ENCODE measurements at places on chromosomes 6 and 20.

GRCh38 chr6:138797806-138798446 is 2.0 kb downstream of the ECT2L start:
- DNase-seq: no peak

GRCh38 chr20:34473262-34473883 is 42.8 kb upstream of the DYNLRB1 start:
- DNase-seq: peak; percentile 53

GRCh38 chr6:30565772-30566171 is 5.5 kb upstream of the ABCF1 start:
- DNase-seq: no peak

DNA sequence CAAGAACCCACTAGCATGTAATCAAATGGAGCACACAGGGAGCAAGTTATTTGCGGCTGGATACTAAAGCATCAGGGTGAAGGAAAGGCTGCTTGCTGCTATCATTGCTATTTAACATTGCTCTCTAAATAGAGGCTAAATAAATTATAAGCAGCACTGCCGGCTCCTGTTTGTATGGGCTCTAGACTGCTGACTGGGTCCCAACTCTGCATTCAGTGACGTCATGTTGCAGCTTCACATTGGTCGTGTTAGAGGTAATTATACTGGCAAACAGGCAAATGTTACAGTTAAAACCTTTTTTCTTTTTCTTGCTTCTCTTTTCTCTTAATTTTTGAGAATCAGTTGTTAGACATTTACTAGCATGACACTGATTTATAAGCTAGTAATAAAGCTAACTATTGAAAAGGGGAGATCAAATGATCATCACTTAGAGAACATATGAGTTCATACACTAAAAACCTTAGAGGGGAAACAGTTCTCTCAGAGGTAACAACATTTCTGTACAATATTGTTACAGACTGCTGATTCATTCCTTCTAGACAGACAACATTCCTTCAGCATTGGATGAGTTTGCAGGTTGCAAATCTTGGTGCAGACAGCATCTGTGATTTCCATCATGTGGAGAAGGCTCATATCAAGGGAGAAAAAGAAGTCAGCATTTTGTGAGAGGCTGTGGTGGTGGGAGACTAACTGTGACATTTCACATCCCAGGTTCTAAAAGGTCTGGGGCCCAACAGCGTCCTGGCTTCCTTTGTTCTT is 15.9 kb downstream of the RFPL4B start:
- no peak for DNase-seq

DNA sequence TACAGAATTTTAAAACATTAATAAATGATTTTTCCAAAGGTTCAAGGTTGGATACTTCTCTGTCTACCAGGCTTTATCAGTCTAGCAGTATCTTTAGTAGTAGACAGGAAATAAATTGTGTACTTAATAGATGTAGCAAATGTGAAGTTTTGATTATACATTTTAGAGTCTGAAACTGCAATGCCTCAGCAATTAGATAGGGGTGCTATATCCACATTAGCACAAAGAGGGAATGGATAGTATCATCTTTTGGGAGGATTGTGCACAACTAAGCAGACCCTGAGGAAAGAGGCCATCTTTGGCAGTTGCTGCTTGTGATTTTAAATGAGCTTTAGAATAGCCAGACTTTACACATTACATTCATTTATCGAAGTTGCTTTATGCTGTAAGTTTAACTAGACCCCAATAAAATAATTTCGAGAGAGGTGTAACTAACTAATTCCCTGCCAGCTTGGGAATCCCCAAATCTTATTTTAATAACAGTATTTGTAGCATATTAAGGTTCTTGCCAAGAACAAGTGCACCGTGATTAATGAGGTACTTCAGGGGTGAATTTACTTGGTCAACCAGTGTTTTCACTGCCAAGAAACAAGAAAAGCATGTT is 2.8 kb downstream of the KCNQ5 start:
- DNase-seq: peak; percentile 32

DNA sequence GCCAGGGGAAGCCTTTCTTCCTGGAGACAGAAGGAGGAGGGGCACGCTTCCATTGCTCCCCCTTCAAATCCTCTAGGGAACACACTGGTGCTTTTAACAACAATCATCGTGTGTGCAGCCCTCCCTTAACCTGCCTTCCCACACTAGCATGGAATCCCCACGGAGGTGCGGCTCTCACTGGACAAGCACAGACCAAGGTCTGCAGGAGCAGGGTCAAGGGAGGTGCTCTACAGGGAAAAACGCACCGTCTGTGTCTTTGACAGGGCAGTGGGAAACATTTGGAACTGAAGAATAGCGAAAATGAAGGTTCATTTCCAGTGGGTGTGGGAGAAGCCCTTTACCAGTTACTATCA is 527.1 kb downstream of the QKI start:
- DNase-seq: peak; percentile 56

- DNase-seq: no peak
These were observed 219.3 kb upstream of the THBS2 start for GRCh38 chr6:169472786-169473416.

DNA sequence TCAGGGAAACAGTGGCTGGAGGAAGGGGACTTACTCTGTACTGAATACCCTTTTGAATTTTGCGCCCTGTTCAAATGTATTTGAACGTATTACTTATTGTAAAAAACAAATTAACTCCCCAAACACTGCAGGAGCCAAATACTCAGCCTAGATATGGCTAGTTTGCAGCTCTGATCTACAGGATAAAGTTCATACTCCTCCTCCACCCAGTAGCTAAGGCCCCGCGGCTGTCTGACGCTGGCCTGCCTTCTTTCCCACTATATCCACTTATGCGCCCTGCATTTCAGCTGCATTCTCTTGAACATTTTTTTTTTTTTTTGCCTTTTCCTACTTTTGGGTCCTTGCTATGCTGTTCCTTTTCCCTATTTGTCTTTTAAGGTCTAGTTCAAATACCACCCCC is 6.5 kb downstream of the GSS start:
- DNase-seq: no peak

GRCh38 chr6:69098910-69099309 is 463.8 kb downstream of the ADGRB3 start:
- no peak for DNase-seq

DNA sequence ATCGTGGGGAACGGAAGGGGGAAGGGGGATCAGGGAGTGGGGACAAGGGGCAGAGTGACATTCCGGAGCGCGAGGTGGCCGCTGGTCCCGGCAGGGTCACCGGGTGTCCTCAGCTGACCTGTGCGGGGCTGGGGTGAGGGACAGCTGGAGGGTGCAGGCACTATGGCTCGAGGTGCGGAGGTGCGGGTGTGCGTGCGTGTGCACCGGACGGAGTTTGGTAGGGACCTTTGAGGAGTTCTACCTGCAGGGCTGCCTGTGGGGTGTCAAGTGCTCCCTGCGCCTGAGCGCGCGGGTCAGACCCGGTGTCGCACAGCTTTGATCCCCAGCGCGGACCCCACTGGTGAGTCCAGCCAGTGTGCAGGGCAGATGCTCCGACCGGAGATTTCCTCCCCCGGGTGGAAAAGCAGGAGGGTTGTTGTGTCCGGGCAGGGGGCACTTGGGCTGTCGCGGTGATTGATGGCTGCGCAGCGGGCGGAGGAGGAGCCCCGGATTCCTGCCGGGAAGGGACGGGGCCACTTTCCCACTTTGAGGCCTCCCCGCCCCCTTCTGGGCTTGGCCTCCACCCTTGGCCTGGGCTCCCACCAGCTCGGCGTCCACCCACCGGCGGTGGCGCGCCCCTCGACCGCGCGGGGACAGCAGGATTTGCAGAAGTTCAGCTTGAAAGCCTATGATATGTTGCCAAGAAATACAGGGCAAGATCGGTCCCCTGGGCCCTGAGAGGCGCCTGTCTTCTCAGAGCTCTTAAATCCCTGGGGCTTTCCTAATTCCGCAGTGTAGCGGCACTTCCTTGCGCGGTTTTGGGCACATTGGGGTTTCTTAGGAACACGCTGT is 658 bp downstream of the RIN2 start:
- DNase-seq: peak; percentile 88

GRCh38 chr20:62769346-62770071 is 26.8 kb upstream of the MRGBP start:
- DNase-seq: no peak

GRCh38 chr20:20393207-20394120 is 25.6 kb downstream of the INSM1 start:
- DNase-seq: no peak

- DNase-seq: no peak
These were observed 20.7 kb downstream of the TXLNB start for GRCh38 chr6:139271056-139271455.

DNA sequence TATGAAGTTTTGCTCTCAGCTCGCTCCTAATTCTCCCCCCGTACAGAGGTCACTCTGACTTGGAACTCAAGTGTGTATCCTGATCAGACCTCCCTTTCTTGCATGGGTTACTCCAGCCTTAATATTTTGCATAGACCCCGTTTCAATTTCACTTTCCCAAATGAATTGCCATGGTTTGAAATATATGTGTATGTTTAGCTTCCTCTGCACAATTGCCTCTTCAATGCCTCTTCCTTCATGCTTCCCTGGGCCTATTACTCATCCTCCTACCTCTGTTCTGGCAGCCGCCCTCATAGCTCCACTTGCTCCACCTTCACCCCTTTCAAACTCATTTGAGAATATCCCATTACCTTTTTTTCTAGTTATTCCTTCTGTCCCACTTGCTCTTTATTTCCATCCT is 90.0 kb upstream of the SAMD5 start:
- no peak for DNase-seq

GRCh38 chr6:111626441-111626840 is 20.8 kb upstream of the TRAF3IP2 start:
- DNase-seq: no peak

- no peak for DNase-seq
These were observed 123.9 kb upstream of the BACH2 start for GRCh38 chr6:90420500-90420899.

GRCh38 chr20:17735959-17736621 is 36.3 kb downstream of the BANF2 start:
- no peak for DNase-seq

DNA sequence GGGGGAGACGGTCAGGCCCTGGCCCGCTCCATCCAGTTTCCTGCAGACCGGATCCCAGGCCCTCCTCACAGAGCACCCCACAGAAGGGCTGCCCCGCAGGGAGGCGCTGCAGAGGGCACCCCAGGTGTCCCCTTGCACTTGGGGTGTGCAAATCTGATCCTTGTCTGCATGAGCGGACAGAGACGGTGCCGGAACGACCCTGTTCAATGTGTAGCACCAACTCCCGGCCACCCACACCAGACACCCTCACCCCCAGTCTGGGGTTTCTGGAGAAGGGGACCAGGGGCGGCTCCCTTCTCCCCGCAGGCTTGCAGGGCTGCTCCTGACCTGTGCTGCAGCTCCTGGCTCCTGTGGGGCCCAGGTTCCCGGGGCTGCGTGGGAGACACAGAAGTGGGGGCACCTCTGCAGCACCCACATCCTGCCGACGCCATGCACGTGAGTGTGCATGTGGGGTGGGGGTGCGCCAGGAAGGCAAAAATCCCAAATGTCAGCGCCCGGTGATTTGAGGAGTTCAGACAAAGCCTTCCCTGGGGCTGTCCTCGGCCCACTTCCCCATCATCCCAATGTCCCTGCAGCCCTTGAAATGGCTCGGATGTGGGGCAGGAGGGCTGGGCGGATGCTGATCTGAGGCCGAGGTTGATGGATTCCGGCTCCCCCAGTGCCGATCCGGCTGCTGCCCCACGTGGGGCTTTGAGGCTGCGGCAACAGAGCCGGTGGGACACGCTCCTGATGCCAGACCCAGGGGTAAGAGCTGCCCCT is 85.3 kb upstream of the BHLHE23 start:
- no peak for DNase-seq

GRCh38 chr6:3571250-3571681 is 114.4 kb upstream of the SLC22A23 start:
- no peak for DNase-seq

- no peak for DNase-seq
These were observed 366.1 kb upstream of the SOX4 start for GRCh38 chr6:21227486-21227885.

DNA sequence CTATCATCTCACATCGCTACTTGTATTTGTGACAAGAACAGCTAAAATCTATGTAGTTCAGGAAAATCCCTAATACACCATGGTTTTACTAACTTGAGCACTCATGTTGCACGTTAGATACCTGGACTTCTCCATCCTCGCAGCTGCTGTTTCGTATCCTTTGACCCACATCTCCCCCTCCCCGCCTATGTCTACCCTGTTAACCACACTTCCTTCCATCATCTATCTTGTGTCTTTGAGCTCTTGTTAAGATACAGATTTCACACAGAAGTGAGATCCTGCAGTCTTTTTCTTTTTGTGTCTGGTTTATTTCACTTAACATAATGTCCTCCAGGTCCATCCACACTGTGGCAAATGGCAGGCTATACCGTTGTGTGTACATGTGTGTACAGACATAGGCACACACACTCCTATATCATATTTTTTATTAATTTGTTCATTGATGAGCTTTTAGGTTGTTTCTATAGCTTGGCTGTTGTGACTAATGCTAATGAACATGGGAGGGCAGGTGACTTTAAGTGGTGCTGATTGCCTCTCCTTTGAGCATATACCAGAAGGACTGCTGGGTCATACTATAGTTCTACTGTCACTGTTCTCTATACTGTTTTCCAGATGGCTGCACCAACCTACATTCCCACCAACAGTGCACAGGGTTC is 117.8 kb downstream of the WDR27 start:
- DNase-seq: no peak

DNA sequence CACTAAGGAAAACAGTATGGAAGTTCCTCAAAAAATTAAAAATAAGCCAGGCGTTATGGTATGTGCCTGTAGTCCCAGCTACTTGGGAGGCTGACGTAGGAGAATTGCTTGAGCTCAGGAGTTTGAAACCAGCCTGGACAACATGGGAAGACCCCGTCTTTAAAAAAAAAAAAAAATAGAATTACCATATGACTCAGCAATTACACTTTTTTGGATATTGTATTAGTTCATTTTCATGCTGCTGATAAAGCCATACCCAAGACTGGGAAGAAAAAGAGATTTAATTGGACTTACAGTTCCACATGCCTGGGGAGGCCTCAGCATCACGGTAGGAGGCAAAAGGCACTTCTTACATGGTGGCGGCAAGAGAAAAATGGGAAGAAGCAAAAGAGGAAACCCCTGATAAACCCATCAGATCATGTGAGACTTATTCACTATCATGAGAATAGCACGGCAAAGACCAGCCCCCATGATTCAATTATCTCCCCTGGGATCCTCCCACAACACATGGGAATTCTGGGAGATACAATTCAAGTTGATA is 10.8 kb upstream of the SMIM29 start:
- no peak for DNase-seq

GRCh38 chr6:7974938-7975763 is 64.6 kb upstream of the TXNDC5 start:
- DNase-seq: peak; percentile 8

DNA sequence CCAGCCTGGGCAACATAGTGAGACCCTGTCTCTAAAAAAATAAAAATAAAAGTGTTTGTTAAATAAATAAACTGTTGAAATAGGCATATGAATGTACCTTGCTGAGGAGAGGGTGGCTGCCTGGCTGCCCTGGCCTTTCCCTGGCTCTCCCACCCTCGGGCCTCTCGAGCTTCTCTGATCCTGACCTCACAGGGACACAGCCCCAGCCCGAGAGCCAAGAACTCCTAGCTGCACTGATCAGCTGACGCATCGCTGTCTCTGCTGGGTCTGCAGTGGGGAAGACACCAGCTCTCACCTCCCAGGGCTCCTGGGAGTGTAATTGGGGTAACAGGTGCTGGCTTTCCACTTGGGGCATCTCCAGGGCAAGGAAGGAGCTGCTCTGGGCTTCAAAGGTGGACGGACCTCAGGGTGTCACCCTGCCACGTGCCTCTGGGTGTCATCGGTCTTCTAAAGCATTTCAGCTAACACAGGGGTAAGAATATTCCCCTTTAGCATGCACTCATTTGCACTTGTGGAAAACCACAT is 6.9 kb downstream of the TCF15 start:
- no peak for DNase-seq

- no peak for DNase-seq
These were observed 225.3 kb upstream of the CDH4 start for GRCh38 chr20:61026731-61027130.
